ENCODE measurements at places on chromosomes 16 and 17.
A peak's percentile ranks its signal among the peaks of the same experiment; 100 is the strongest.

DNA sequence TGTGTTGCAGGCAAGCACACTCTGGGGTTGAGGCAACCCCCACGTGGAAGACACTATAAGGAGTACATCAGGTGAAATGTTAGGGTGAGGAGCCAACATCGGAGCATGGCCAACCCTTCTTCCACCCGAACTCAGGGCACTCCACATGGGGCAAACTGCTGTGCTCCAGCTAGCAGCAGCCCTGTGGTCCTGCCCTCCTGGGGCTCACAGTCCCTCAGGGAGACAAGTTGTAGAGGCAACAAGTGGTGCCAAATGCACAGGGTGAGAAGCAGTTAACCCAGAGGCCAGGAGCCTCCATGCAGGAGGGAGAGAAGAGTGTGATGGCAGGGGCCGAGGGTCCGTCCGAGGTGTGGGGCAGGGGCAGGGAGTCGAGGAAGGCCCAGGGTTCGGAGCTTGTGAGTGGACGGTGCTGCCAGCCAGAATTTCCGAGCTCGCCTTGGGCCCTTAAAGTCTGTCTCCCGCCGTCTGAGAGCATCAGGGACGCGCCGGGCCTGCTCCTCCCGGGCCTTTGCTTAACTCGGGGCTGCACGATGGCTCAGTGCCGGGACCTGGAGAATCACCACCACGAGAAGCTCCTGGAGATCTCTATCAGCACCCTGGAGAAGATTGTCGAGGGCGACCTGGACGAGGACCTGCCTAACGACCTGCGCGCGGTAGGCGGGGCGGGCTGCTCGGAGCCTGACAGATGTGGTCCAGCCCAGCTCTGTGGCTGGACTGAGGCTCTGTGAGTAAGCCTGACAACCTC lies 32.3 kb downstream of the ATPAF2 start:
- DNase-seq = no peak

GRCh38 chr16:49746545-49746944 lies 109.4 kb downstream of the ZNF423 start:
- DNase-seq = no peak

- no peak for DNase-seq
These were observed 47.2 kb upstream of the RASL10B start for GRCh38 chr17:35684055-35684802.

GRCh38 chr17:81582341-81582740 lies 30.2 kb upstream of the FAAP100 start:
- DNase-seq = no peak

DNA sequence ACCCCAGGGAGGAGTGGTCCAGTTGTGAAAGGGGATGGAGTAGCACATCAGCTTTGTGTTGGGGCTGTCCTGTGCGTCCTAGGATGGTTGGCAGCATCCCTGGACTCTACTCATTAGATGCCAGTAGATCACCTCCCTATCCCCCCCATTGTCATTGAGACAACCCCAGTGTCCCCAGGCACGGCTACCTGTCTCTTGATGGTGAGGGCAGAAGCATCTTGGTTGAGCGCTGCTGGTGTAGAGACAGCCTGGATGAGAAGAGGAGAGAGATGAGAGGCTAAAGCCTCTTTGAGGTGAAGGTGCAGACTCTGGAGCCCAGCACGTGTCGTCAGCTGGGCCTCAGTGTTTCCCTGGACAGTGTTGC lies 55.4 kb downstream of the TNFRSF13B start:
- peak; percentile 41 for DNase-seq

- no peak for DNase-seq
These were observed 25.9 kb upstream of the SMURF2 start for GRCh38 chr17:64687961-64688360.
